NCI-H446 treated with DMSO at 0.1 percent for 48 hours (cell line): ENCODE measurements at places on chromosomes 2 and 18.

DNA sequence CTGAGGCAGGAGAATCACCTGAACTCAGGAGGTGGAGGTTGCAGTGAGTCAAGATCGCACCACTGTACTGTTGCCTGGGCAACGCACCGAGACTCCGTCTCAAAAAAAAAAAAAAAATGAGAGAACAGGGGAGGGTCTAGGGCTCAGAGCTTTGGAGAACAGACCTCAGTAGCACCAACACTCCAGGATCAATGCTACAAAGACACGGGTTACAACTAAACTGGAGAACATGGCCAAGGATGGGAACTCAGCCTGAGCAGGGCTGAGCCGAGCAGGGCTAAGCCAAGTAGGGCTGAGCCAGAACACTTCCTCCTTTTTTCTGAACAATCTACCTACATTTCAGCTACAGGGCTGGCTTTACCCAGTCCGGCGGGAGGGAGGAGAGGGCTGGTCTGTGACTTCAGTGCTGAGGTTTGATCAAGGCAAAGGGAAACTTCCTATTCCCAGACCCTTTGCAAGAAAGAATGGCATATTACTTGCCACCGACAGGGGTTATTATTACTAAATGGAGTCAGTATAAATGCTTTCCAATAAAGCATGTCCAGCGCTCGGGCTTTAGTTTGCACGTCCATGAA is 2.9 kb upstream of the CASP8 start:
- no peak for DNase-seq

DNA sequence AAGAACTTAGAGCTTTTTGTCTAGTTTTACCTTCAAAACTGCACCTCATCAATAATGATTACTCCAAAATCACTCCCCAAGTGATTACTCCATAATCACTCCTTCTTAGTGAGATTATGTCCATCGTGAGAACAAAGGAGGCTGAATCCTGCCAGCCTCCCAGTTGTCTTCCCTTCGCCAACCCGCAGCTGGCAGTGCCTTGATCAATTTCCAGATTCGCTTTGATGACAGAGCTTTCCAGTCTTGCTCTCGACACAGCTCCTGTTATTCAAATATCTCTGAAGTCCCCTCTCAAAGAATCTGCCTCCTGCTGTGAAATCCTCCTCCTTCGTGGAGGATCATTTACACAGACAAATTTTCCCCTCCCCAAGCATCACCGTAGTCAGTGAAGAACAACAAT is 237.7 kb downstream of the EIPR1 start:
- DNase-seq: no peak

- peak; percentile 2 for DNase-seq
Measured at GRCh38 chr2:203893401-203893800, 25.8 kb downstream of the CTLA4 start.

DNA sequence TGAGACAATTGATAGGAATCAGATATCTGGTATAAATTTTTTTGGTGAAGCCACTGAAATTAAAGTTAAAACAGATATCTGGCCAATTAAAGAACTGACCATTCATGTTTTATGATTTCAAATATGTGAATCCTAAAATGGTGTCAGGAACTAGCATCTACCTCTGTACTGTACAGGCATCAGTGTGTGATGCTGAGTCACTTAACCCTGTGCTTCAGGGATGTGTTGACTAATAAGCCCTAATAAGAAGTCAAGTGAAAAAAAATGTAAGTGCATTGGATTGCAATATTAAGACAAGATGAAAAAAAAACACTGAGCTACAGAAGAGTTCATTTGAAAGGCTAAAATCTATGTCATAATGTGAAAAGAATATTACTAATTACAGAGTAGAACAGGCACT is 9.1 kb upstream of the UNC80 start:
- no peak for DNase-seq

GRCh38 chr2:72165792-72166191 is 18.1 kb upstream of the CYP26B1 start:
- DNase-seq: no peak

GRCh38 chr2:120203251-120204021 is 19.8 kb downstream of the TMEM185B start:
- no peak for DNase-seq

DNA sequence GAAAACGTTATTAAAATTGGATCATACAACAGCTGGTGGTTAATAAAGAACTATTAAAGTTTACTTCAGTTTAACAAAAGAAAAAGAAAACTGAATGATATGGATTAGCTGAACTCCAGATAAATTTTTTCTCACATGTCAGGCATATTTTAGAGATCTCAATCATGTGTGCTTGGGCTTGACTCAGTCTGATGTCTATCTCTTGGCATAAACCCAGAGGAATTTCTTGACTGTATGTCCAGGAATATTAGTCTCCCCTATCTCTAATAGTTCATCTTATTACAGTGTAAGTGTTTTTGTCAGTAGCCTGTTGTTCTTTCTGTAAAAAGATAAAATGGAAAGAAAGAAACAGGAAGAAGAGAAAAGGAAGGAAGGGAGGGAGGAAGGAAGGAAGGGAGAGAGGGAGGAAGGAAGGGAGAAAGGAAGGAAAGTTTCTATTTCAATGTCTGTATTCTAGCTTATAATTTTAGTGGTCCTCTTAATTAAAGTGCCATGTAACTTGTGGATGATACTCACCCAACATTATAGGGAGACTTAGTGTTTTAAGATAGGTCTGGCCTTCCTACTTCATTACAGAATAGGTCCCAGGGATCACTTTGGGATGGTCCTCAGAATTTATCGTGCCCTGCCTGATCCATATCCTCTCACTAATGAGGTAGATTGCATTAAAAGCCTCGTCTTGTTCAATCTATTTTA is 99.7 kb upstream of the UGP2 start:
- no peak for DNase-seq

- DNase-seq: no peak
Measured at GRCh38 chr18:74184875-74185274, 36.6 kb downstream of the TIMM21 start.

- no peak for DNase-seq
Measured at GRCh38 chr2:165640247-165640929, 153.7 kb downstream of the GALNT3 start.

- no peak for DNase-seq
Measured at GRCh38 chr2:105262651-105263091, 21.1 kb downstream of the GPR45 start.

GRCh38 chr18:51941999-51942398 is 398.0 kb upstream of the DCC start:
- DNase-seq: no peak

DNA sequence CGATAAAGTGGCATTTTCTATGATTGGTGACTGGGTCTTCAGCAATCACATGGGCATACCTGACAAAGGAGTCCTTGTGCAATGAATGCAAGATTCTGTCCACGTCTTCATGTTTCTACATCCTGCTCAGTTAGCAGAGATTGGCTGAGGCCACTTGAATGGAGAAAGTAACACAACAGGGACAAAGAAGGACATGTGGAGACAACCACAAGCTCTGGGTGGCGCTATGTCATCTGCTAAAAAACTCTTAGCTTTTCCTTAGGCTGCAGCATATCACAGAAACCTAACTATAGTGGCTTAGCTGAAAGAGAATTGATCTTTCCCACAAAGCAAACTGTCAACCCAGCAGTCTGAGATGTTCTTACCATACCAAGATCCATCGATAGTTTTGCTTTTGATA is 1109.7 kb downstream of the SOCS6 start:
- no peak for DNase-seq

DNA sequence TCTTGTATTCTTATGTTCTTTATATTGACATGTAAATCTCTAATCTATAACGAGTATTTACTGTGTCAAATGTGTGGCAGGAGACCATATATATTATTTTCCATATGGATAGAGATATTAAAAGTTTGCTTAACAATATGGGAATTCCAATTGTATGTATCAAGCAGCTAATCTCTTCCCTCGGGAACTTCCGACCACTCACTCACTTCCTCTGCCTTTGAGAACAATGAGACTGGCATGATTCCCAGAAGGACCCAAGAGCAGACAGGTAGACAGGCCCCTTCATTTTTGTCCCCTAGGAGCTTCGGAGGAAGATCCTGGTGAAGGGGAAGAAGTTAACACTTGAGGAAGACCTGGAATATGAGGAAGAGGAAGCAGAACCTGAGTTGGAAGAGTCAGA is 24.1 kb downstream of the PLCD4 start:
- no peak for DNase-seq

- DNase-seq: no peak
Measured at GRCh38 chr2:85012855-85013254, 41.9 kb downstream of the KCMF1 start.

DNA sequence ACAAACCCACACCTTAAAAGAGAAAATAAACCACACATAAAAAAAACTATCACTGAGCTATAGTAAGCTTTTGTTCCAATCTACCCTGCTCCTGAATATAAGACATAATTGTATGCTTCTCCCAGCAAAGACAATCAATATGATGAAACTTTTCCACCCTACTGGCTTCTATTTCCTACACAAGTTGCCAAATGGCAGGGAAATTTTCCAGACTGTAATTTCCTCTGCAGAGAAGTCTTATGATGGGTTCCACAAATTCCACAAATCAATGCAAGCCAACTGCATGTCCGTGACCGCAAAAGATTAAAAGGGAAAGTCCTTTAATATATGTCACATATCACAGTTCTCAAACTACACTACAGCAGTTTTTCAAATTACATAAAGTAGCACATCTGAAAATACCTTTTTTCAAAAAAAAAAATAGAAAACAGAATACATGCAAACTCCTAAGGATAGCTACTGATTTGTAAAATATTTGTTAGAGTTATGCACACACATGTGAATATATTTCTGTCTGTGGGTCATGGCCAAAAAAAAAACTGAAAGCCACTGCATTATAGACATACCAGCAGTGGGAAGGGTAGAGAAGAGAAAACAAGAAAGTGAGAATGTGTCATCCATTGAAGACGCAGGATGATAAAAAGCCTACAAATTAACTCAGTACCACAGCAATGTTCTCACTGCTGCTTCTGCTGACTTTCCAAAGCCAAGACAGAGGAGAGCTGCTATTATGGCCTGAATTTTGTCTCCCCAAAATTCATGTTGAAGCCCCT is 61.4 kb downstream of the RPL31 start:
- DNase-seq: no peak

GRCh38 chr18:79805926-79806487 is 8.3 kb downstream of the KCNG2 start:
- DNase-seq: no peak

- no peak for DNase-seq
Measured at GRCh38 chr18:59724103-59724502, 26.9 kb upstream of the CCBE1 start.

GRCh38 chr2:45282646-45283045 is 273.4 kb upstream of the SIX2 start:
- DNase-seq: no peak

- no peak for DNase-seq
Measured at GRCh38 chr18:73409242-73409641, 541.5 kb upstream of the NETO1 start.

- DNase-seq: no peak
Measured at GRCh38 chr2:96801005-96801785, 14.9 kb upstream of the CNNM3 start.

- DNase-seq: no peak
Measured at GRCh38 chr2:68119504-68119903, 38.2 kb upstream of the PNO1 start.

DNA sequence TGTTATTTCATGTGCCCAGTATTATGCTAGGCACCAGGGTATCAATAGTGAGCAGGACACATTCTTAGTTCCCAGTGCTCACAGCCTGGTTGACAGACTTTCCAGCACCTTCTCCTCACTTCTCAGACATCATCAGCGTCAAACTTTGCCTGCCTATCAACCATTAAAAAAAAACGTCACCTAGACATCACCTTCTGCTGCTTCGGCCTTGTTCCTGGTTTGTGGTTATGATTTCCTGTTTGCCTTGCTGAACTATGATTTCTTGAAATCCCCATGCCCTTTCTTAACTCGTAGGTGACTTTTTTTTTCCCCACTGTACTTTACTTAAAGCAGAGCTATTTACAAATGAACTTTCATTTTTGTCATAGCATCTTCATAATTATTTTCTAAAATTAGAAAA is 60.4 kb upstream of the NABP1 start:
- no peak for DNase-seq

DNA sequence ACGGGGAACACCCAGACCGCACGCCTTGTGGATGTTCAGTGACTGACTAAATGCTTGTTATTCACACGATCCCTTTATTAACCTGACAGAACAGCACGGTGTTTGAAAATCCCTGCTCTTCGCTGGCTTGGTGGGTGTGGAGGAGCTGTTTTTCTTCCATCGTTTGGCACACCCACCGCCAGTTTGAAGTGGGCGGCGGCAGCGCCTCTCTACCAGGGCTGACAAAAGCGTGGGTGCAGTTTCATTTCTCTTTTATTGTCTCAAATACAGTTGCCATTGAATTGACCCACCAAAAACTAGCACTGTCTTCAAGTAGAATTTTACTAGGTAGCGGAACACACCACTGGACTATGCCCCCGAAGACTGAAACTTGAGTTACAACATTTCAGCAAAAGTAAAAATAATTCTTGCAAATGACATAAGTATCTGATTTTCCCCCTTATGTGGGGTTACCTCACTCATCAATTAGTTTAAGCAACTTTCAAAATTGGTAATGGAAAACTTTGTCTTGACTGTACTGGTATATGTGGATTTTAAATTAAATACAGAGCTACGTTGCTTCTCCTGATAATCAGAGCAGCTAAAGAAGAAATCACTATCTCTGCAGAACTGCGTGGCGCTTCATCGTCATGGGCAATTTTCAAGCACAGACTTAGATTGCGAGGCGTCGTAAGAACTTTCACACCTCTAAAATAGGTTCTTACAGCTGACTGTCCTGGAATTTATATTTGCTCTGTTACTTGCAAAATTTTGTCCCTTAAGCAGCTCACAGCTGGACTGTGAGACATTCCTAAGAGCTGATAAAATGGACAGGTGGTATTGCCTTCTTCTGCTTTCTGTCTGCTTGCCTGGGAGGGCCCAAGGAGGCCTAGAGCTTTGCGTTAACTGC is 60.9 kb downstream of the LDLRAD4 start:
- no peak for DNase-seq

GRCh38 chr2:49928551-49928950 is 774.2 kb upstream of the FSHR start:
- DNase-seq: no peak

GRCh38 chr2:119605096-119605495 is 60.8 kb downstream of the CFAP221 start:
- DNase-seq: no peak

DNA sequence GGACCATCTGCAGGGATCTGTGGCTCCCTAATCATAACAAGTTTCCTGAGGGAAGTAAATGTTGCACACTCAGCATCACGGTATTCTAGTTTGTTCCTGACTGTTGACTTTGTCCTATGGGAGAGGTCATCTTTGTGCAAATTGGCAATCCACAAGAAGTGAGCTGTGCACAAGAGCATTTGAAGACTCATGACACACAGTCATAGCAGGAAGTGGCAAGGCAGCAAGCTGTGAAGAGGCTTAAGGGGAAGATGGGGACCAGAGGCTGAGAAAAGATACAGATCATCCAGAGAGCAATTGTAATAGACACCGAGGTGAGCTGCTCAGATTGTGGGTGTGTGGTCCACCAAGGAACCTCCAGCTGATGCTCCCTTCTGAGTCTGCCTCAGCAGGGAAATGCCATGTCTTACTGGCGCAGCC is 2.7 kb downstream of the TNP1 start:
- no peak for DNase-seq
